ENCODE measurements at places on chromosomes 1 and 21.

DNA sequence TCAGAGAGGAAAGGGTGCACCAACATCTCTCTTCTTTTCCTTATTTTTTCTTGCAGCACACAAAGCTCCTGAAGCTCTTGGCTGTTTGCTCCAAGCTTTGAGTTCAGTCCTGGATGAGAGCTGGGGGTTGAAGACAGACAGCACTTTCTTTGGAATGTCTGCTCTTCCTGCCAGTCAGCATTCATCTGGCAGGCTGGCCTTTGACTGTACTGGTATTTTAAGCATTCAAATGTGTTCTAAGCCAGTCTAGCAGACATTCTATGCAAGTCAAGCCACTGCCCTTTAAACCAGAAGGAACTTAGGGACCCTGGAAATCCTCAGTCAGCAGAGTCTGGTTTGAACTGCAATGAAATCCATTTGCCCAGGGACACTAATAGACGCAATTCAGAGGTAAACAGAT lies 45.0 kb downstream of the XCL1 start:
- peak; percentile 48 for DNase-seq

- peak; percentile 86 for DNase-seq
These were observed 5.6 kb upstream of the FAM131C start for GRCh38 chr1:16078925-16079656.

- DNase-seq, result no peak
These were observed 84.0 kb downstream of the FMO4 start for GRCh38 chr1:171397851-171398469.

DNA sequence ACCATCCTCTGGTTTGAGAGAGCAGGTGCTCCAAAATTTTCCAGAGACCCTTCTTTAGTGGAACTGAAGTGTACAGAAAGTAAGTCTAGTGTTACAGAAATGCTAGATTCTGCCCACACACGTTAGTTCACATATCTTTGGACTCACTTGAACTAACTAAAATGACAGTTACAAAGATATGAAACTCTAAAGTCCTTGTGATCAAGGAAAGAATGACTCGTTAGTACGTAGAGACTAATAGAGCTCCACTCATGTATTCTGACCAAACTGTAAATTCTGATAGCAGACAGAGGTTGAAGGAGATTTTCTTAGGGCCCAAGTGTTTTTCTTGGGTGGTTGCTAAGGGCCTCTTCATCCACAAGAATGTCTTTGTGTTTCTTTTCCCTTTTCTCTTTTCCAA lies 491.5 kb upstream of the B3GALT2 start:
- DNase-seq, result no peak

- DNase-seq, result no peak
These were observed 2.7 kb downstream of the HNRNPU start for GRCh38 chr1:244861683-244862082.

DNA sequence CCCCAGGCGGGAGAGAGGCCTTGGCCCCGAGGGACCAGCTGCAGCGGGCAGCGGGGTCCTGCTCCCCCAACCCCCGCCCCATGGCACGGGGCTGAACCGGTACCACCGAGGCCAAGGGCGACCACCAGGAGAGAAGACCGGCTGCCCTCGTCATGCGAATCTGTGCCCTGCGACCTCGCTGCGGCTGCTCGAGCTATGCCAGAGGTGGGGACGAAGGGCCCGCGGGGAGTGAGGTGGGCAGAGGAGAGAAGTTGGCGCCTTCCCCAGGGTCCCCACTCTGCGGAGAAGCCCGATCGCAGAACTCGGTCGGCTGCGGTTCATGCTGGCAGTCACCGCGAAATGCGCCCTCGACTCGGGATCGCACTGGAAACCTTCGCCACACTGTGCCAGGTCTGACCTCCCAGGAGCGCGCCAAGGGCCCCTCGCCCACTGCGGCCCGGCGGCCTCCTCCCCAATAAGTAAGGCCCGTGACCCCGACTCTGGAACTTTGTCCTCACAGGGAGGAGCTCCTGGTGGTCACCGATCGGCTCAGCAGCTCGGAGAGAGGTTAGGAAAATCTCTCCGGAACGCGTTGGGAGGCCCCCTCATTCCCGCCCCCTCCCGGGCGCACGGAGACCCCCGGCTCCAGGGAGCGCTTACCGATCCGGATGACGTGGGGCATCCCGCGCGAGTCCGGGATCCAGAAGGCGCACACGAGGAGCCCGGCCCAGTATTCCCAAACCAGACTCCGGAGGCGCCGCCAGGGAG lies 787 bp downstream of the GRIK3 start:
- DNase-seq, result peak; percentile 62

GRCh38 chr1:119068427-119068826 lies 72.0 kb downstream of the WARS2 start:
- no peak for DNase-seq
